Activated CD4-positive, CD25-positive, alpha-beta regulatory T cell treated with anti-CD3 and anti-CD28 coated beads, Interleukin-2, amount 50 U/mL, for 24 hours (primary cell): ENCODE measurements at places on chromosomes 4 and X.

- ATAC-seq = no peak
Measured at GRCh38 chrX:97189668-97190067, 306.0 kb downstream of the RPA4 start.

- no peak for ATAC-seq
Measured at GRCh38 chrX:43693602-43694406, 37.7 kb downstream of the MAOA start.

DNA sequence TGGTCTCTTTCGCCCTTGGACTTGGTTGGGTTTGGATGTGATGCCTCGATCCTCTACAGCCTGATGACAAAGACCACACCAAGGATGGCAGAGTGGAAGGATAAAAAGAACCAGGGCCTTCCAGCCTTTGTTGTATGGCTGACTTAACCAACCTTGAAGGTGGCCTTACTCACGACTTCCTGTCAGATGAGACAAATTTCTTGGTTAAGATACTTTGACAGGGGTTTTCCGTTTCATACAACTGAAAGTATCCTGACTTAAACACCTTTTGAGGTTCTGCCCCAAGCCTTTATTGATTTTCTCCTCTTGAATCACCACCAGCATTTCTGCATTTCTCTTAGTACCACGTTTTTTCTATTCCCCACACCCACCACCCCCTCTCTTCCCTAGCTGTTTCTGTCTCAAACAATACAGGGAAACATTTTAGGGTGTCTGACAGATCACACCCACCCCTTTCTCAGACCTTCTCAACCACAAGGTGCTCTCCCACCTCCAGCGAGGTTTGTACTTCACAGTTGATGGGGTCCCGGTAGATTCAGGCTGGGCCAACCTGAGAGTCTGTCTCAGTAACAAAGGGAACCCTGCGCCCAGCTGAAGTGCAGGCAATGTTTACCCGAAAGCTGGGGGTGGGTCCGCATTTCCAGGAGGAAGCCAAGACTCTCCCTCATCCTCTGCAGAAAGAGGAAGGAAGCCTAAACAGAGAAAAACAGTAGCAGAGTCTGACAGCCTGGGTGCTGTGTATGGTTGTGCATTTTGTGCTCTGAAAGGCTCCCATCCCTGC, 5.0 kb upstream of the TSPAN5 start:
- ATAC-seq = peak; percentile 70

DNA sequence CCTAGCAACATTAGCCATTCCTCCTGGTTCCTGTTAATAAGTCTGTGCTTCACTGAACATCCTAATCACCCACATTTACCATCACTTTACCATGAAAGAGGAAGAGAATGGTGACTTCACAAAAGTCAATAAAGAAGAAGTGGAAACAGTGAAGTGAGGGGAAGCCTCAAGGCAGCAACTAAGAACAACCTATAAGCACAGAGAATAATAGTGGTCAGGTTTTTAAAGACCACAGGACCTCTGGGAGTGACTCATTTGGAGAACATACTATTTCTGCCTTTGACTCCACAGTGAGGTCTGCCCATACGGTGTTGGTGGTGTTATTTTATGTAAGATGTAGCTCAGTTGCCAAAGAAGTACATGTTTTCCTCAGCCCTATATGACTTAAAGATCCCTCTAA, 86.0 kb upstream of the TET2 start:
- ATAC-seq = peak; percentile 81

- no peak for ATAC-seq
Measured at GRCh38 chrX:83529950-83530349, 21.9 kb downstream of the POU3F4 start.
